ENCODE measurements at places on chromosomes 5 and 9.

GRCh38 chr5:161751265-161751664 lies 65.7 kb downstream of the GABRA6 start:
- DNase-seq: no peak

GRCh38 chr9:3419893-3420292 lies 105.9 kb downstream of the RFX3 start:
- no peak for DNase-seq

DNA sequence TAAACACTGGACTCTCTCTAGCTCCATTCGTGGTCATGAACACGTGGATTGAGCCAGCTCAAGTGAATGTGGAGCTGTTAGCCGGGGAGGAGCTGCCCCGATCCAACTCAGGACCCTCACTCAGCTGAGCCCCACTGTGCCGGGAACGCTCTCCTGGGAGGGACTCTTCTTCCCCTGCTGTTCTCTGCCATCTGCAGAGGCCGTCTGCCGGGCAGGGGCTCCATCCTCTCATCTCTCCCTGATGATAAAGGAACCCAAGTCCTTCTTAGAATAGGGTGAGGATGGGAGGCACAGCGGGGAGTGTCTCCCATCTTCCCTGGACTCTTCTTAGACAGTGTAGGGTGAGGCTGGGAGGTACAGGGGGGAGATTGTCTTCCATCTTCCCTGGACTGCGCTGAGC lies 120.5 kb upstream of the IRX4 start:
- DNase-seq: no peak

DNA sequence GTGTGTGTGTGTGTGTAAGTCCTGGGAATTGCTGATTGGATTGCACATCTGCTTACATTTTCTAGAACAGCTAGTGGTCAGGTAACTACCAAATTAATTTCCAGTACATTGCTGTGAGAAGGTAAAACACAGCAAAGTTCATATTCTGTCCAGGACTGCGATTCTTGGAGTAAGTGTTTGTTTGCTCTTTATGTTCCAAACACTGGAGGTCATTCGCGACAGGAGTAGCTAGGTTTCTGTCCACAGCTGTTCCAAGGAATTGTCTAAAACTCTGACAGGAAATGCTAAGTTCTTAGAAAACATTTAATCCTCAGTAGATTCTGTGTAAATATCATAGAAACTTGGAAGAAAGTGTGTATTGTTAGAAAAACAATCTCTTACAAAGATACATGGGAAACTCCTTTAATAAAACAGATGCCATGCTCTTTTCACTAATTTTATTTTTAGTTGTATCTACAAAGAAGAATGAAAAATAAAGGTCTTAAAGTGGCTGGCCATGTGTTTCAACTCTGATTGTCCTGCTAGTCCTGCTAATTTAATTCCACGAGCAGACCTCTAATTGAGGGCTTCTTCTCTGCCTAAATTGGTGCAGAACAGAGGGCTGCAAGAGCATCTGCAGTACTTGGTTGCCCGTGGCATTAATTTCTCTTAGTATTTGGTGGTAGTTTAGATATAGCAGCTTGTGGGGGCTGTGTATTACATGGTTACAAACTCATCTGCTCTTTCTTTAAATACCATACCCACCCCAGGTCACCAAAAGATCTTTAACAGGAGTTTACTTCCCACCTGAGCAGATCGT lies 464.5 kb downstream of the RASEF start:
- no peak for DNase-seq

DNA sequence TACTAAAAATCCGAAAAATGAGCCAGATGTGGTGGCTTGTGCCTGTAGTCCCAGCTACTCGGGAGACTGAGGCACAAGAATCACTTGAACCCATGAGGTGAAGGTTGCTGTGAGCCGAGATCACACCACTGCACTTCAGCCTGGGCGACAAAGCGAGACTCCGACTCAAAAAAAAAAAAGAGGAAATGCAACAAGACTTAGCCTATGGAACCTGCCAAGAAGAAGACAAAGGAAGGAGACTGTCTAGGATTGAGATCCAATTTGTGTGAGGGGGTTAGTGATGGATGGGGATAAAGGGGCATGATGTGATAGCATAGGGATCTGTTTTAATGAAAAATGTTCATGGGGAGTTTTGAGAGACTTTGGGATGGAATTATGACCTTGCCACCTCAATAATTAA lies 72.9 kb downstream of the RAB24 start:
- no peak for DNase-seq

GRCh38 chr5:155303120-155303519 lies 289.6 kb downstream of the KIF4B start:
- DNase-seq: no peak

GRCh38 chr5:101929628-101930027 lies 366.5 kb downstream of the SLCO4C1 start:
- DNase-seq: no peak

DNA sequence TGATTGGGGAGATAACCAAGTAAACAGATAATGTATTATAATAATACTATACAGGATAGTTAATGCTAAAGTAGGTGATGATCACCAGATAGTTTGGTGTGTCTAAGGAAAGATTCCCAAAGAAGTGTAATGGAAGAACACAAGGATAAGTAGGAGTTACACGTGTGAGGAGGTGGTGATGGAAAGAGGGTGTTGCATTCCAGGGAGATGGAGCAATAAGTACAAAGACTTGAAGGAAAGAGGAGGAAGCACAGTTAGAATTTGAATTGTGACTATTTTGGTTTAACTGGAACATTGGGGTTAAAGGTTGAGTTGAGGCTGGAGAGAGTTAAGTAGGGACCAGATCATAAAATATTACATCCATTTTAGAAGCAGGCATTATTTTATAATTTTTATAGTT lies 76.9 kb downstream of the IPO11 start:
- DNase-seq: no peak

- no peak for DNase-seq
These were observed 49.5 kb downstream of the COL5A1 start for GRCh38 chr9:134690946-134691694.

DNA sequence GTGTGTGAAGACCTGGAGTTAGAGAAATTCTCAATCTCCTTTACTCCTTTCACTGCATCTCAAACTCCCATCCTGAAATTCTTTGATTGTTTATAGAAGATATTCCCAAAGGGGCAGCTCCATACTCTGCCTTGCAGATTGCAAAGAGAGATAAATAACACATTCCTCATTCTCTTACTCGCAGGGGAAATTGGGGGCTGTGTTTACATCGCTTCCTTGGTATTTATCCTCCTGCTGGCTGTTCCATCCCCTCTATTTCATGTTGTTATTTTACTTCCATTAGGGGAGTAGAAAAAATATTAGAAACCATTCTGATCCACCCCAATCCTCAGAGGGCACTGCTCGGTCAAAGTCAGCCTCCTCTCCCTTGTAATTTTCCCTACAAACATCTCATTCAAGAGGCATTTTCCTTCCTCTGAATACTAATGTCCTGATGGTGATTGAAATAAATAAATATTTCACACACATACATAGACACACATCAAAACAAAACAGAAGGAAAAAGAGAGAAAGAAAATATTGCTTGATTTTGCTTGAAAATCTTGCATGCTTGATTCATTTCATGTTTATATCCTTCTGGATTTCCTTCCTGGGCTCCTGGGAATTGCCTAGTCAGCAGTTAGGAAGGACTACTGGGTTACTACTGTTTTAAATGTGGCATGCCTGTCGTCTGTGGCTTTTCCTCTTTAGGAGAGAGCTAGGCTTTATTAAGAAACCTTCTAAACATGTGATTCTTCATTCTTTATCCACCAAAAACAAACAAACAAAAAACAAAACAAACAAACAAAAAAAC lies 420.1 kb upstream of the PAPPA start:
- no peak for DNase-seq

DNA sequence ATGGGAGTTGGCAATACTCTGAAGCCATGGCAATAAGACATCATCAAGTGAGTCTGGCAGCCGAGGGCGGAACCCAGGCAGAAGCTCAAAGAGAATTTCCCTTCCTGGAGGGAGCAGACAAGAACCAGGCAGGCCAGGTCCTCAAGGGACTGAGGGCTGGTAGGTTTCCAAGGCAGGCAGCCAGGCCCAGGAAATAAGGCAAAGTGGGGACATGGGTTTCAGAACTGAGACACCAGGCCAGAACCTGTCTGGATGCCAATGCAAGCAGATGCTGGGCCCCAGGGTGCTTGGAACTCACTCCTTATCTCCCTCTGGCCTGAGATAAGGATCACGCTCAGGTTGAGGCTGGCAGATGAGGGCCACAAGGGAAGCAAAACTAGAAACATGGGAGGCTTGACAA lies 8.9 kb downstream of the TSSK1B start:
- no peak for DNase-seq

- no peak for DNase-seq
These were observed 1296.8 kb upstream of the NUDT12 start for GRCh38 chr5:104859437-104859836.

DNA sequence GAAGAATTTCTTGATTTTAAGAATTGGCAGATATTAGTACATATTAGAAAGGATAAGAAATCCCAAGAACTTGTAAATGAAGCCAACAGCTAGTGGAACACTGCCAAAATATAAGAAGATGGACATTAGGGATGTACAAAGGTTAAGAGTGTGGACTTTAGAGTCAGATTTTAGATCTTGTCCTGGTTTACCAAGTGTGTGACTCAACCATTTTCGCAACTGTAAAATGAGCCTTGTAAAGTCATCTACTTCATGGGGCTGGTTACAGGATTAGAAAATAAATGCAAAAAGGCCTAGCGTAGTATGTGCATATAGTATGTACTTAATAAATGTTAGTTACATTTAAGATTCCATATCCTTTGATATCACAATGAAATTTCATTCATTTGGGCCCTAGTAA lies 260.0 kb downstream of the RAB3C start:
- no peak for DNase-seq

DNA sequence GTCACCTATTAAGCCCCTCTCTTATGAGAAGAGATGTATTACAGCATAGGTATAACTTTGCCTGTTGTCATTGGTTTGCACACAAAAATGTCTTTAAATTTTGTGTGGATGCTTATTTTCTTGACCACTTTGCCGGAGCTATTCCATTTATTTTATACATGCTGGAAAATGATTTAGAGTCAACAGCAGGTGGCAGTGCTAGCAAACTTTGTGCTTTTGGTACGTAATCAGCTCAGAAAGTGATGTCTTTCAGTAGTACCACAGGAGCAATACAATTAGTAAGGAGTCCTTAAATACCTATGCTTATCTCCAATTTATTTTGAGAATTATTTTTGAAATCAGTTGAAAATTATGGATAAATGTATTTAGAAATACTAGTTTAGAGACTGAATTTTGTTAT lies 19.8 kb upstream of the NUDT12 start:
- no peak for DNase-seq

Data from effector CD4-positive, alpha-beta T cell (primary cell).